ENCODE measurements at places on chromosomes 1 and 21. TPM values are rescaled to one million over a fixed set of nuclear protein-coding genes. Genes with fewer than 3 reads are reported as not detected.

Gene ATP6V1G3
- total RNA-seq = not detected

Gene SLC9C2
- total RNA-seq = not detected

Gene MR1
- 21.9 TPM for total RNA-seq

Gene CLCA4
- total RNA-seq = not detected

Gene OBSCN
- 60.0 TPM for total RNA-seq

Gene KCNJ9
- total RNA-seq = not detected

Gene BEST4
- 0.97 TPM for total RNA-seq

Gene RBM11
- 2.9 TPM for total RNA-seq

Gene CENPF
- 69.7 TPM for total RNA-seq

Gene GBP6
- 0.58 TPM for total RNA-seq

Data from activated T-helper 17 cell treated with anti-CD3 and anti-CD28 coated beads, Interleukin-2, amount 50 U/mL, for 72 hours (primary cell).